ENCODE measurements at places on chromosomes 5 and 9. TPM values are rescaled to one million over a fixed set of nuclear protein-coding genes. Genes with fewer than 3 reads are reported as not detected.

MPDZ gene
- total RNA-seq, result 39.6 TPM

BASP1 gene
- total RNA-seq, result 34.2 TPM

BAAT gene
- not detected for total RNA-seq

ADGRD2 gene
- total RNA-seq, result not detected

IFNK gene
- not detected for total RNA-seq

LHX3 gene
- not detected for total RNA-seq

PCDHB8 gene
- total RNA-seq, result 0.32 TPM

ACOT12 gene
- total RNA-seq, result 0.17 TPM

GARIN3 gene
- not detected for total RNA-seq

Data from bronchial smooth muscle cell (primary cell).